NCI-H1105 treated with DMSO at 0.1 percent for 48 hours (cell line): ENCODE measurements at places on chromosomes 16 and 17.

GRCh38 chr17:33657181-33657580 lies 364.1 kb upstream of the ASIC2 start:
- DNase-seq, result no peak

DNA sequence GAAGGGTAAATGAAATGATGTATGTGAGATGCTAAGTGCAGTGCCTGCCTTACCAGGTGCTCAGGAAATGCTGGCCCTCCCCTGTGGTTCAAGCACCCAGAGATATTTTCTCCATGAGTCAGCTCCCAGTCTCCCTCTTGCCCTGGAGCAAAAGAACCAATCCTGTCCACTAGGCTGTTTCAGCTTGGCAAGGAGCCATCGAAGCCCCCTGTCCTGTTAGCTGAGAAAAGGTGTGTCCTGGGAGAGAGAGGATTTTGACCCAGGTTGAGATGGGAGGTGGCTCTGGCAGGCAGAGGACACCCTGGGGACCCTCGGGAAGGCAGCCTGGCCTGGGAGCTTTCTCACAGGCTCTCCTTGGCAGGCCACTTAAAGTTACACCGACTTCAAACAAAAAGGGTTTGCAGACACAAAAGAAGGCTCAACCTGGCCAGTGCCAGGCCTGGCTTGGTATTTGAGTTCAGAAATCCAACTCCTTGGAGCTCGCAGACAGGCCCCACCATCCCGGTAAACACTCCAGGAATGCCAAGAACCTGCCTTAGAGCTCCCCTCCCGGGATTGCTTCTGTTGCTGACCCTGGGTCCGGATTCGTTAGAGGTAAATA lies 29.6 kb downstream of the NTN1 start:
- no peak for DNase-seq

DNA sequence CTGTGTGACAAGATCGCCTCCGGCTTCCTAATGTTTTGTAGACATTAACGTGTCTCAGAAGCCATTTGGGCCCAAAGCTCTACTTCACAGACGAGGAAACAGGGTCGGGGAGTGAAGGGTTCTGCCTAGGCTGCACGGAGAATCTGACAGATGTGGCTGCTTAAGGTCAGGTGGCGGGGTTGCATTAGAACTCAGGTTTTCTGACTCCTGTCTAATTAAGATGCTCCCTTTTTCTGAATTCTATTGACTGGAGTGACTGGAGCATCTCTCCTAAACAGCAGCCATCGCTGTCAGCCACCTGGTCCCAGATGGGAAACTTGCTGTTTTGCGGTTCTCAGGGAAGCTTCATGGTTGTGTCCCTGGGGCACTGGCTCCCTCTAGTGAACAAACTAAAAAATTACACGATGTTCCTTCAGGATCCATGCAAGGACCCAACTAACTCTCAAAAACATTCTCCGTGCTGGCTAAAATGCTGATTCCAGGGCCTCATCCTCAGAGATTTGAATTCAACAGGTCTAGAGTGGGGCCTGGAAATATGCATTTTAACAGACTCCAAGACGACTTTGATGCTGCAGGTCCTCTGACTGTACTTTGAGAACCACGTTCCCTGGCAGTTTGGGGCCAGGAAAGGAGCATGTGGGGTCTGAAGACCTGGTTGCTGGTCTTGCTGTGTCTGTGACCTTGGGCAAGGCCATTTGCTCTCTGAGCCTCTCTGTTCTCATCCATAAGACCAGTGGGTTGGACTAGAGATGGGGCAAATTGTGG lies 117.4 kb downstream of the IRF8 start:
- peak; percentile 35 for DNase-seq

- no peak for DNase-seq
Observed at GRCh38 chr17:11832401-11833137, 164.7 kb downstream of the ZNF18 start.

DNA sequence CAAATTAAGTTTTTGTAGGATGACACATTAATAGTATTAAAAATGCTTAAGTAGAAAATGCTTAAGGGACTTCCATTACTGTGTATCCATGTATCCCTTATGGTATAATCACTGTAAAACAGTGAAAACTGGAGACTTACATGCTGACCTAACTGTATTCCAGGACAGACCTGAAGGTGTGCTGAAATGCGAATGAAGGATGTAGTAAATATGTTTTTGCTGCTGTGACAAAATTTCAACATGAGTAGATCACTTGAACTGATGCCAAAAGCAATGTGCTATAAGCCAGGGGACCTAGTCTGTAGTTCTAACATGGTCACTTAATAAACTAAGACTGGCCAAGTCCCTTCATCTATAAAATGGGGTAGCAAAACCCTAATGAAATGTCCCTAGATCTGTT lies 142.0 kb upstream of the CORO6 start:
- DNase-seq, result no peak

DNA sequence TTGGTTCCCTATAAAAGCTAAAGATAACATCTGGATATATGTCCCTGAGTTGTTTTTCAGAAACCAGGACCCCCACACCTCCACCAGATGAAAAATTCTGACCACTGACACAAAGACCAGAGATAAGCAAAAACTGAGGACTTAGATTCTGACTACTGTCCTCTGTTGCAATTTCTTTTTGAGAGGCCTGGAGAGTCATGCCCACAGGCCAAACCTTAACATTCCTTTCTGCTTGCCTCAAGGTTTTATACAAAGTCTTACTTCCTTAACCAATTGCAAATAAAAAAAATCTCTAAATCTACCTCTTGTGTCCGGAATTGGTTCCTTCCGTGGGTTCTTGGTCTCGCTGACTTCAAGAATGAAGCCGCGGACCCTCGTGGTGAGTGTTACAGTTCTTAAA lies 228.5 kb downstream of the ABCC12 start:
- DNase-seq, result no peak

- DNase-seq, result no peak
Observed at GRCh38 chr16:29972500-29972899, 1.2 kb upstream of the TAOK2 start.

DNA sequence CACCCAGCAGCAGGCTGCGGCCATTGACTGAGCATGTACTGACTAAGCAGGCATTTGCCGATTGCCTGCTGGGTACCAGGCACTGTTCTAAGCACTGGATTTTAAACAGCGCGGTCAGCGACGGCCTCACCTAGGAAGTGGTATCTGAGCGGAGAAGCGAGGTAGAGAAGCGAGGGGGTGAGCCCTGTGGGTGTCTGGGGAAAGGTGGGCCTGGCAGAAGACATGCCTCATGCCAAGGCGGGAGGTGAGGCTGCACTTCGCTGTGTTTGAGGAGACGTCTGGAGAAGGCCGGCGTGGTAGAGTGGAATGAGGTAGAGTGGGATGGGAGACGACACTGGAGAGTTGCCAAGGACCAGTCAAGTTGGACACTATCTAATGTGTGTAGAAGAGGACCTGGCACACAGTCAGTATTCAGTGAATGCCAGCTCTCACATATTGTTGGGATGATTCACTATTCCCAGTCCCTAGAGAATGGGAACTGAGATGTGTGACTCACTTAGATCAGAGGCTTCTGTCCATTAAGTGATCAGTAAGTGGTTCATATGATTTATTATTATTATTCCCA lies 14.4 kb downstream of the SYCE1L start:
- DNase-seq, result peak; percentile 14
